ENCODE measurements at places on chromosomes 3 and 15. TPM values are rescaled to one million over a fixed set of nuclear protein-coding genes. Genes with fewer than 3 reads are reported as not detected.

GRCh38 chr3:159852821-159853505 lies 135.7 kb upstream of the IL12A start:
- no peaks in the 10 kb centered on the region for H3K36me3 ChIP-seq
- peaks cover 13% of the 10 kb centered on the region for H3K27me3 ChIP-seq
- no peak overlapping the region for H3K27ac ChIP-seq
- H3K4me3 ChIP-seq, result no peak overlapping the region
- no peaks in the 10 kb centered on the region for H3K4me1 ChIP-seq

DNA sequence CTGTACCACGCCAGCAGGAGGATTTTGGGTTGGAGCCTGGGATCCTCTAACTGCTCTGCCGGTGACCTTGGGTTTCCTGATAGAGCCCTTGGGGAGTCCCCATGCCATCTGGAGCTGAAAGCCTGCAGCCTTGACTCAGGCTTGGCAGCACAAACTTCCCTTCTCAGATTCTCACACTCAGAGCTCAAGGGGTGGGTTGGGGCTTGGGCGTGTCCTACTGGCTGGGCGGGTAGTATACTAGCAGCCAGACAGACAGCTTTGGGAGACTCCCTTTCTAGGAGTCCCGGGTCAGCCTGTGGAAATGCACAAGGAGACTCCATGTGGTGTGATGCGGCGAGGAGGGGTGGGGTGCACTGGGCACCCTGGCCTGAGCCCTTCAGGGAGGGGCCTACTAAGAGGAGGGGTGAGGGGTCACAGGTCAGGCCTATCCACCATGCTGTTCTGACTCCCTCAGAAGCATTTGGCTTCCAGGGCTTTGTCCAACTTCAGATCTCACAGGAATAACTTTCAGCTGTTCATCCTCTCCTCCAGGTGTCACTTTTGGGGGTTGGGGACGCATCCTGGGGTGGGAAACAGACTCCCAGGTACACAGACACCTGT lies 21.6 kb upstream of the PLXNA1 start:
- DNase-seq, result no peak
- no peaks in the 10 kb centered on the region for H3K4me1 ChIP-seq
- no peak overlapping the region for H3K27ac ChIP-seq
- no peak overlapping the region for H3K4me3 ChIP-seq
- no peaks in the 10 kb centered on the region for H3K27me3 ChIP-seq
- H3K36me3 ChIP-seq, result no peaks in the 10 kb centered on the region

- DNase-seq, result no peak
- H3K36me3 ChIP-seq, result no peaks in the 10 kb centered on the region
- no peaks in the 10 kb centered on the region for H3K4me1 ChIP-seq
- H3K27me3 ChIP-seq, result no peaks in the 10 kb centered on the region
Measured at GRCh38 chr15:25173241-25174028, 218.6 kb downstream of the SNRPN start.

- H3K27ac ChIP-seq, result no peak overlapping the region
- H3K36me3 ChIP-seq, result no peaks in the 10 kb centered on the region
- H3K4me3 ChIP-seq, result no peak overlapping the region
Measured at GRCh38 chr3:65619451-65619881, 419.3 kb downstream of the MAGI1 start.

Gene ZBED2
- total RNA-seq, result 0.73 TPM

Data from T-cell (primary cell).